ENCODE measurements at places on chromosomes 6 and 20. TPM values are rescaled to one million over a fixed set of nuclear protein-coding genes. Genes with fewer than 3 reads are reported as not detected.
A peak's percentile ranks its signal among the peaks of the same experiment; 100 is the strongest.

- no peak overlapping the region for H3K4me3 ChIP-seq
- DNase-seq, result no peak
- H3K4me1 ChIP-seq, result no peaks in the 10 kb centered on the region
- H3K36me3 ChIP-seq, result no peaks in the 10 kb centered on the region
- no peak overlapping the region for H3K27ac ChIP-seq
These were observed 20.9 kb upstream of the PNPLA1 start for GRCh38 chr6:36248980-36249379.

DNA sequence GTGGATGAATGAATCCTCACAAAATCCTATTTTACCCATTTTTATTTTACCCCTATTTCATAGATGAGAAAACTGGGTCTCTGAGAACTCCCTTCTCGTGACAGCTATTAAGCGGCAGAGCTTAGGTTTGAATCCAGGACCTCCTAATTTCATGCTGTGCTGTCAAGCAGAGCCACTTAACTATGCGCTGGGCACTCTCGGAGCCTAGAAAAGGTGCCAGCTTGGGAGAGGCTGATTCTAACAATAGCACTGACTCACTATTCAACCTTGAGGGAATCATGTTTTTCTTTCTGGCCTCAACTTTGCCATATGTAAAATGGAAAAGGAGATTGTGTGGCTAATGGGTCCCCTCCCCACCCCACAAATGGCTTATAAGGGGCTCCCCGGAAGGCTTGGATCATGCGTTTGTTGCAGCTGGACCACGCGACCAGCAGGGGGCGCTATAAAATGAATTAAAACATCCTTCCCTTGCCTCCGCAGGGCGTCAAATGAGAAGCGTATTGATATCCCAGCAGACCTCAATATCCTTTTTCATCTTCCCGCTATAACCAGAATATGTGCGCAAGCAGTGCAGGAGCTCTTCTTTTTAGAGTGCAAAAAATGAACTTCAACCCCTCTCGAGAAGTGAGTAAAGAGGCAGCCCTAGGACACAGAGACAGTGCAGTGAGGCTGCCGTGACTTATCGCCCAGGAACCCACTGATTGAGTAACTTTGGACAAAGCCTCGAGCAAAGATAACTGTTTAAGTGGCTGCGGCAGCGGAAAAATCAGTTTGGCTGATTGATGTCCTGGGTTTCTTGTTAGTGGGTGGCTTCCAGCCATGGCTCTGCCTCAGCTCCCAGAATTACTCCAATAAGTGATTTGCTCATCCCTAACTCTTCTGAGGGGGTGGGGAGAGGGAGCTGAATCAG, 12.8 kb upstream of the PDYN start:
- no peaks in the 10 kb centered on the region for H3K4me1 ChIP-seq
- no peaks in the 10 kb centered on the region for H3K36me3 ChIP-seq
- peak; percentile 53 for DNase-seq
- no peak overlapping the region for H3K4me3 ChIP-seq

GRCh38 chr20:42688576-42688975, 501.1 kb downstream of the PTPRT start:
- H3K4me1 ChIP-seq, result no peaks in the 10 kb centered on the region
- DNase-seq, result no peak
- no peaks in the 10 kb centered on the region for H3K27me3 ChIP-seq

GRCh38 chr20:10508468-10509251, 73.6 kb downstream of the SLX4IP start:
- H3K36me3 ChIP-seq, result no peaks in the 10 kb centered on the region
- no peak overlapping the region for H3K27ac ChIP-seq
- H3K4me1 ChIP-seq, result peaks cover 14% of the 10 kb centered on the region
- H3K27me3 ChIP-seq, result no peaks in the 10 kb centered on the region
- no peak for DNase-seq

GRCh38 chr6:92114797-92115196, 1304.6 kb downstream of the EPHA7 start:
- no peaks in the 10 kb centered on the region for H3K4me1 ChIP-seq
- no peak overlapping the region for H3K4me3 ChIP-seq
- no peaks in the 10 kb centered on the region for H3K36me3 ChIP-seq

DNA sequence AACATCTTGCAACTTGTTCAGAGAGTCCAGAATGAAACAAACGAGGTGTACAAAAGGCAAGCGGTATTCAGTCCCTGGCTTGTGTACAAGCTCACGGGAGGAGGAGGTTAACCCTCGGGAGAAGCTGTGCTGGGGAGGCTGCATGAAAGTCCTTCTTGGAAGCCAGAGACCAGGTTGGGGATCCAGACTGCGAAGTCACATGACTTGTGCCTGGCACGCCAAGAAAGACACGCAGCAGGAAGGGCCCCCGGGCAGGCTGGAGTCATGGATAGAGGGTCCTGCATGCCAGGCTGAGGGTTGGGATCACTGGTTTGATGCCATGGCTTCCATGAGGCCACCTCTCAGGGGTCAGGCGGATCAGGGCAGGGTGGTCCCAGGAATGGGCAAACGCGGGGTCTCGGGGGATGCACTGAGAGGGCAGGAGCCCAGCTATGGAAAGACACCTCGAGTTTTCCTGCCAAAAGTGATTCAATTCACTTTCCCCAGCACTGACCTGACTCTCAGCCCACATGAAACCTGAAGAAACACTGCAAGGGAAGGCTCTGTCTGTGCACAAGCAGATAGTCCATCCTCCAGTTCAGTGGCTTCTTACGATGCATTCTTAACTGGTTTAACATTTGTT, 79.4 kb downstream of the DLL1 start:
- H3K4me1 ChIP-seq, result no peaks in the 10 kb centered on the region
- DNase-seq, result no peak
- H3K27ac ChIP-seq, result no peak overlapping the region

GRCh38 chr6:164345327-164345726, 930.8 kb downstream of the QKI start:
- no peak overlapping the region for H3K27ac ChIP-seq
- no peak for DNase-seq
- H3K27me3 ChIP-seq, result no peaks in the 10 kb centered on the region
- H3K4me1 ChIP-seq, result no peaks in the 10 kb centered on the region
- no peak overlapping the region for H3K4me3 ChIP-seq

DNA sequence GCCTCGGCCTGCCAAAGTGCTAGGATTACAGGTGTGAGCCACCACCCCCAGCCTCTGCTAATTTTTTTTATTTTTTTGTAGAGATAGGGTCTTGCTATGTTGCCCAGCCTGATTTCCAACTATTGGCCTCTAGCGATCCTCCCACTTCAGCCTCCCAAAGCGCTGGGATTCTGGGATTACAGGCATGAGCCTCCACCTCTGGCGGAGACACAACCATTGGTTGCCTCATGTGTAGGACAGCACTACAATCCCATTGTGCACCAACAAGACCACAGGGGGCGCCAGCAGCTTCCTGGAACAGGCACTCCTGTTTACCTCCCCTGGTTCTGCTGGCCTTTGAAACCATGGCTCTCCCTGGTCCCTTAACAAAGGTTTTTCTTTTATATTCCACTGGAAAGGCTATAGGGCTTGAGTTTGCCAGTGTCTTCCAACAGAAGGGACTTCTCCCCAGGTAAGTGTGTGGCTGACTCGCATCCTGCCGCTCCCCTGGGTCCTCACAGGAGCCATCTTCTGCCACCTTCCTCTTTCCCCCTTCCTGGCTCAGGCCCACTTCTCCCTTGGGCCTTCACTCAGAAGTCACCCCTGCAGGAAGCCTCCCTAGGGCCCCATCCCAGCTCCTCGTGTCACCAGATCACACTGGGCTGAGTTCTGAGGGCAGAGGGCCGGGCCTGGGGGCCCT, 39.2 kb upstream of the TLDC2 start:
- no peak for DNase-seq
- peaks cover 8% of the 10 kb centered on the region for H3K4me1 ChIP-seq
- no peaks in the 10 kb centered on the region for H3K36me3 ChIP-seq
- no peaks in the 10 kb centered on the region for H3K27me3 ChIP-seq
- no peak overlapping the region for H3K4me3 ChIP-seq

DNA sequence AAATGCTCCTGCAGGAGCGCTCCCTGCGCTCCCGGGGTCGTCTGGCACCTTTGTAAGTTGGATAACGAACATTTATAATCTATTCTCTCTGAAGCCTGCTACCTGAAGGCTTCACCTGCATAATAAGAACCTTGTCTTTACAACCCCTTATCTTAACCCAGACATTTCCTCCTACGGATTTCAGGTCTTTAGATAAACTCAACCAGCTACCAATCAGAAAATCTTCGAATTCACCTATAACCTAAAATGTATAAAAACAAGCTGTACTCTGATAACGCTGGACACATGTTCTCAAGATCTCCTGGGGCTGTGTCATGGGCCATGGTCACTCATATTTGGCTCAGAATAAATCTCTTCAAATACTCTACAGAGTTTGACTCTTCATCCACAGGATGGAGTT, 4.1 kb upstream of the KCNK5 start:
- H3K4me1 ChIP-seq, result peaks cover 16% of the 10 kb centered on the region
- H3K4me3 ChIP-seq, result no peak overlapping the region
- no peaks in the 10 kb centered on the region for H3K27me3 ChIP-seq
- no peaks in the 10 kb centered on the region for H3K36me3 ChIP-seq

DNA sequence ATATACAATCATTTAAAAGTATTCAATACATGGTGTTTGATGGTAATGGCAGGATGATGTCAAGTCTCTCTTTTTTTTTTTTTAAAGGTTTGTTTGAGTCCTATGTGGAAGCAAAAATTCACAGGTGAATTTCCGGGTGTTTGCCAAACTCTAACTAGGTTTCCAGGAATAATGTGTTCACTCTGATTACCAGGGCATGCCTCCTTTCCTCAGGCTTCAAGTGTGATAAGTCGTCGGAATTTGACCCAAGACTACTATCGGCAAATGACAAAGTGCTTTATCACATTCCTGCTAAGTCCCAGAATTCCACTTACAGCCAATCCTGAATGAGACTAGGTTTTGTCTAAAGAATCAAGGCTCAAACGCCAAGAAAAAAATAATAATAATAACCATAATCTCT, 7.3 kb downstream of the OARD1 start:
- peaks cover 63% of the 10 kb centered on the region for H3K36me3 ChIP-seq
- H3K4me1 ChIP-seq, result no peaks in the 10 kb centered on the region
- no peak overlapping the region for H3K27ac ChIP-seq
- no peak for DNase-seq

DNA sequence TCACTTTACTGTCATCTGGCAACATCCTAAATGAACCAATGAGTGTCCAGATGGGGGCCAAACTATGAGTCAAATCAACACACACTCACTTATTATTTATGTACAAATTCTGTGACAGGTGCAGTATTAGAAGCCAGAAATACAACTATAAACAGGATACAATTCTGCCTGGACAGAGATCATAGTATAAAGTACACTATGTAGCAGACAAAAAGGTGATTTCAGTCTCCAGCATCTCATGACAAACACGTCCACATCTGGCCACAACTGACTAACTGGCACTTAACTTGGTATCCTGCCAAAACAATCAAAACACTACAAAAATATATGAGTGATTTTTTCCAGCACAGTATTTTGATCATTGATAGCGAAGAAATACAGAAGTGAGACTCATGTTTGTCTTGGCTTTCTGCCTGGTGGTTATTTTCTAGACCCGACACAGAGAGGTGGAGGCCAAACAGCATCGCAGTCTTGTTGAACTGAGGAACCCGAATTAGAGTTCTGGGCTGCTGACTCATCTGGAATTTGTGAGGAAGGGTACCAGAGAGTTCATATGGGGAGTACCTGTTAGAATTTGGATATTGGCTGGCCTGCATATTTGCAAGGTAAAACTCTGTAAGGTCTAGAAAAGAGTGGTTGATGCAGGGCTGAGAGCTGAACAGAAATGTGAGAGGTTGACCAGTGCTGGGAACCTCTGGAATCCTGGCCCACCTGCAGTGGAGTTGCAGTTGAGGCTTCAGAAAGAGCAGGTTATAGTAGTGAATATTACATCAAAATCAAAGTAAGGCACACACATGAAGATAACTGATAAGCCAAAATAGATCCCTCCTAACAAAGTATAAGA, 475.2 kb downstream of the PTPRT start:
- H3K27ac ChIP-seq, result no peak overlapping the region
- no peak for DNase-seq
- no peaks in the 10 kb centered on the region for H3K36me3 ChIP-seq
- H3K4me1 ChIP-seq, result no peaks in the 10 kb centered on the region
- H3K27me3 ChIP-seq, result no peaks in the 10 kb centered on the region

- H3K4me3 ChIP-seq, result no peak overlapping the region
- H3K36me3 ChIP-seq, result peaks cover 25% of the 10 kb centered on the region
- DNase-seq, result no peak
- peaks cover 18% of the 10 kb centered on the region for H3K4me1 ChIP-seq
- H3K27me3 ChIP-seq, result no peaks in the 10 kb centered on the region
- no peak overlapping the region for H3K27ac ChIP-seq
These were observed 3.9 kb downstream of the RWDD1 start for GRCh38 chr6:116575227-116575626.

- peaks cover 16% of the 10 kb centered on the region for H3K36me3 ChIP-seq
- no peak overlapping the region for H3K4me3 ChIP-seq
- DNase-seq, result no peak
- H3K27ac ChIP-seq, result no peak overlapping the region
- H3K27me3 ChIP-seq, result no peaks in the 10 kb centered on the region
- no peaks in the 10 kb centered on the region for H3K4me1 ChIP-seq
These were observed 7.4 kb downstream of the TMEM14C start for GRCh38 chr6:10730254-10730653.

GRCh38 chr6:45780523-45780922, 235.1 kb downstream of the CLIC5 start:
- DNase-seq, result no peak
- no peaks in the 10 kb centered on the region for H3K4me1 ChIP-seq
- no peak overlapping the region for H3K4me3 ChIP-seq
- no peaks in the 10 kb centered on the region for H3K36me3 ChIP-seq
- no peak overlapping the region for H3K27ac ChIP-seq
- no peaks in the 10 kb centered on the region for H3K27me3 ChIP-seq

GRCh38 chr6:132218059-132218696, 183.1 kb downstream of the MOXD1 start:
- no peak for DNase-seq
- H3K4me3 ChIP-seq, result no peak overlapping the region
- H3K4me1 ChIP-seq, result no peaks in the 10 kb centered on the region
- H3K27ac ChIP-seq, result no peak overlapping the region

PRDM1 gene
- total RNA-seq, result 327 TPM

SLC22A1 gene
- total RNA-seq, result 2.5 TPM

SCRT2 gene
- total RNA-seq, result not detected

DOP1A gene
- 21.7 TPM for total RNA-seq

SCAF8 gene
- total RNA-seq, result 72.0 TPM

EDN1 gene
- total RNA-seq, result 1.1 TPM

MUC21 gene
- total RNA-seq, result not detected

SRMS gene
- total RNA-seq, result not detected

NFATC2 gene
- 56.8 TPM for total RNA-seq

SLC22A23 gene
- 6.3 TPM for total RNA-seq

MYH7B gene
- 0.20 TPM for total RNA-seq
